Mesangial cell (primary cell): ENCODE measurements at places on chromosomes 16 and 17. TPM values are rescaled to one million over a fixed set of nuclear protein-coding genes. Genes with fewer than 3 reads are reported as not detected.

Gene RHBDL3
- under 0.01 TPM in 1 of 2 replicates, not detected in the other for total RNA-seq

Gene TNFRSF12A
- 630 and 760 TPM in 2 replicates for total RNA-seq

Gene EFCAB5
- 0.13 TPM in 1 of 2 replicates, not detected in the other for total RNA-seq

Gene KANSL1
- 17.4 and 38.4 TPM in 2 replicates for total RNA-seq

Gene YBX2
- 0.16 and 0.63 TPM in 2 replicates for total RNA-seq

Gene OR1A1
- not detected in 2 replicates for total RNA-seq

Gene PRSS27
- total RNA-seq: 1.3 and 2.0 TPM in 2 replicates

Gene PIPOX
- 1.0 TPM in 1 of 2 replicates, not detected in the other for total RNA-seq

Gene SLC5A10
- total RNA-seq: 0.13 TPM in 1 of 2 replicates, not detected in the other

Gene SLC6A2
- total RNA-seq: not detected in 2 replicates

Gene CCL1
- total RNA-seq: not detected in 2 replicates

Gene CORO1A
- total RNA-seq: 3.0 and 10.1 TPM in 2 replicates

Gene SYT17
- under 0.01 and 4.6 TPM in 2 replicates for total RNA-seq

Gene DHX8
- 23.7 and 28.8 TPM in 2 replicates for total RNA-seq

Gene TUBB3
- total RNA-seq: 488 and 691 TPM in 2 replicates

Gene SEZ6
- total RNA-seq: not detected in 2 replicates

Gene KRTAP4-5
- not detected in 2 replicates for total RNA-seq

Gene ITGAX
- total RNA-seq: under 0.01 TPM in 2 replicates

Gene HEATR9
- total RNA-seq: not detected in 2 replicates
